Activated CD4-positive, alpha-beta T cell treated with anti-CD3 and anti-CD28 coated beads, Interleukin-2, amount 50 U/mL, for 48 hours (primary cell): ENCODE measurements at places on chromosomes 11 and 22.

DNA sequence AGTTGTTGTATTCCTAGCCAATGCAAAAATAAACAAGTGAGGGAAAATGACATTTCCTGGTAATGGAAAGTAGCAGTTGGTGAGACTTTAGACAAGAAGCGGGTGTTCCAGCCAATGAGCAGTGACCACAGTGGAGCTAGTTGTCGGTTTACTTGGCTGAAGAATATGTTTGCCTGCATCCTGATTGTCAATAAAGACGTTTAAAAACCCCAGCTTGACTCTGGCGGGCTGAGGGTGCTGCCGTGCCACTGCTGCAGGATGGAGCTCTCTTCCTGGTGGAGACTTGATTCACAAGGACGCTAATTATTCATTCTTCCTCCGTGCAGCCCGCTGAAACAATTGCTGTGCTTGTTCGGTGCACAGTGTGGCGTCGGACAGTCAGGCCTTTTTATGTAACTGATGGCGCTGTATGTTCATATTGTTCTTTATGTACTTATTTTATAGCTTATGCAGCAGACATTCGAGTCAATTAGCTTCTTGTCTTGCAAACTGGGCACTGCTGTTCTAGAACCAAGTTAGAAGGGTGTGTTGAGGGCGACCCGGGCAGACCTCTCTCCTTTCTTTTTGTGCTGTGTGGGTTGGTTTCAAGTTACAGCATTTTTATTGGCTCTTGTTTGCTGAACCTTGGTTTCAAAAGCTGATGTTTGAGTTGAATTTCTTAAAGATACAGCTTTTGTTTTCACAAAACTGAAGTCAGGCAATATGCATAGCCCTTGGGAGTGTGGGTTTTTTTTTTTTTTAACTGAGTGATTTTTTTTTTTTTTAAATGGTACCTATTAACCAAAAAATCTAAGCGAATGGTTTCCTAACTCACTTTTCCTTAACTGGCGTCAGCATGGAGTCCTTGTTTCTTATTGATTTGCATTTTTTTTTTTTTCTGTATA lies 153.9 kb downstream of the TEAD1 start:
- DNase-seq: no peak

- DNase-seq: no peak
Measured at GRCh38 chr11:23780231-23780630, 716.6 kb upstream of the LUZP2 start.

DNA sequence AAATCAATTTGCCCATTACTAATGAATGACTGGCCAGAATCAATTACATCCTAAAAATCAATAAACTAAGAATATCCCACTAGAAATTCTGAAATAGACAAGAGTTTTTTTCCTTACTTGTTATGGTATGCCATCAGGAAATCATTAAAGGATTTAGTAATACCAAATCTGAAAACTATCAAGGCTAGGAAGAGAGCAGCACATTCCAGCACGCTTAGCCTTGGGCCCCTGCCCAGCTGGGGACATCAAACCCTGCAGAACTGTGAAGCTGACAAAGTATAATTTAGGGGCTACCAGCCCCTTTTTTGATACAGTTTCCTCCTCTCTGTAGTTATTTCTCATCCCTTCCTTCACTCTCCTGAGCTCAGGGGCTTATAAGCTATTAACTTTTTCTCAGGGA lies 247.8 kb upstream of the ZC3H12C start:
- DNase-seq: no peak

DNA sequence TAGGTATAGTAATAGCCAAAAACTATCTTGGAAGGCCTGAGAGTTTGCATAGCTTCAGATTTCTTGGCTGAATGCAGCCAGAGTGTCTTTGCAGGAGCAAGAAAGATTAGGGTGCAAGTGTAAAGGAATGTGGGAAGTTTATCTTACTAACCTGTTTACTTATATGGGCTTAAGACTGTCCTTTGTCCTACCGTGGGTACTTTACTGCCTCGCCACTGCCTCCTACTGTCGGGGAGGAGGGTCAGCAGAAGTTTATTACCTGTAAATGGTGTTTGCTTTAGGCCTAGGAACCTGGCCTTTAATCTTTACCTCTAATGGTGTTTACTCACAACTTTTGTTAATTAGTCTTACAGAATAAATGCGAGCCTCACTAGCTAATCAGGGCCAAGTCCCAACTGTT lies 633.8 kb downstream of the DLG2 start:
- DNase-seq: no peak

GRCh38 chr11:42625757-42626665 lies 685.8 kb upstream of the API5 start:
- no peak for DNase-seq

GRCh38 chr22:20448630-20449029 lies 11.0 kb upstream of the SCARF2 start:
- DNase-seq: no peak

GRCh38 chr11:57639321-57640067 lies 10.2 kb downstream of the YPEL4 start:
- no peak for DNase-seq

- DNase-seq: no peak
Measured at GRCh38 chr22:44709881-44710392, 7.9 kb downstream of the PRR5 start.

- DNase-seq: no peak
Measured at GRCh38 chr11:117814204-117814765, 10.3 kb downstream of the FXYD2 start.

DNA sequence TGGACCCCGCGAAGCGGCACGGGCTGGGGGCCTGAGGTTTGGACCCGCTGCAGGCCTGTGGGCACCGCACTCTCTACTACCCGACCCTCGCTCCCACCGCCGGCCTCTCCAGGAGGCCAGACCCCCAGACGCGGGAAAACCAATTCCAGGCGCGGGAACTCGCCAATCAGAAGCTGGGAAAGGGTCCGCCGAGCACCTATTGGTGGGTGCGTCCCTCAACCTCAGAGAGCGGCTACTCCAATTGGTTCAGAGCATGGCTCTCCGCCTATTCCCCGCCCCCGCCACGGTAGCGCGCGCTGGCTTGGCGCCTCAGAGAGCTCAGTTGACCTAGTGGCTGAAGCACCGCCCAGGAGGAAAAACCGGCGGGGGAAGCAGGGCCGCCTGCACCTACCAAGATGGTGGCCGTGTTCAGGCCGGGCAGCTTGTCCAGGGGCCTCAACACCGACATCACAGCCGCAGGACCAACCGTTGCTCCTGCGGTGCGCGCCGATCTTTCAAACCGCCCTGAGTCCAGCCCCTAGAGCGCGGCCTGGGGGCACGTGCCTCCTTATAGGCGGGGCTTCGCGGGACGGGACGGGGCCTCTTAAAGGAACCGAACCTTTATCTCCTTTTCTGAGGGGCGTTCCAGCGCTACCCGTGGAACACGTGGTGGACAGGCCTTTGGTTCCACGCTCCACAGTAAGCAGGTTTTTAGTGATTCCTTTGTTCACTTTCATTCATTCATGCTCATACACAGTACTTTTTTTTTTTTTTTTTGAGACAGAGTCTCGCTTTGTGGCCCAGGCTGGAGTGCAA lies at the start of gene CENPM:
CENPM (minus strand) TSS at position 524 of the 795 bp plus-strand sequence; CDS start at position 448, 76 bp downstream.
- peak; percentile 97 for DNase-seq

GRCh38 chr11:123698546-123699127 lies 42.8 kb downstream of the ZNF202 start:
- no peak for DNase-seq

- peak; percentile 14 for DNase-seq
Measured at GRCh38 chr22:31652088-31652487, 9.9 kb downstream of the PISD start.

DNA sequence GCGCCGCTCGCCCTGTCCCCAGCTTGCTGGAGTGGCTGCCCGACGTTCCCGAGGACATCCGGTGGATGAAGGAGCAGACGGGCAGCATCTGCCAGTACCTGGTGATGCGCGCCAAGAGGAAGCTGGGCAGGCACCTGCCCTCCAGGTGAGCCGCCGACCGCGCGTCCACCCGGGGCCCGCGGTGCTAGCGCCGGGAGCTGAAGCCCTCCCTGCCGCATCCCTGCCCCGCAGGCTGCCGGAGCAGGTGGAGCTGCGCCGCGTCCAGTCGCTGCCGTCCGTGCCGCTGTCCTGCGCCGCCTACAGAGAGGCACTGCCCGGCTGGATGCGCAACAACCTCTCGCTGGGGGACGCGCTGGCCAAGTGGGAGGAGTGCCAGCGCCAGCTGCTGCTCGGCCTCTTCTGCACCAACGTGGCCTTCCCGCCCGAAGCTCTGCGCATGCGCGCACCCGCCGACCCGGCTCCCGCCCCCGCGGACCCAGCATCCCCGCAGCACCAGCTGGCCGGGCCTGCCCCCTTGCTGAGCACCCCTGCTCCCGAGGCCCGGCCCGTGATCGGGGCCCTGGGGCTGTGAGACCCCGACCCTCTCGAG lies 3.3 kb upstream of the CRACR2B start:
- DNase-seq: no peak

GRCh38 chr11:2085251-2086066 lies 53.7 kb downstream of the IGF2 start:
- DNase-seq: no peak

DNA sequence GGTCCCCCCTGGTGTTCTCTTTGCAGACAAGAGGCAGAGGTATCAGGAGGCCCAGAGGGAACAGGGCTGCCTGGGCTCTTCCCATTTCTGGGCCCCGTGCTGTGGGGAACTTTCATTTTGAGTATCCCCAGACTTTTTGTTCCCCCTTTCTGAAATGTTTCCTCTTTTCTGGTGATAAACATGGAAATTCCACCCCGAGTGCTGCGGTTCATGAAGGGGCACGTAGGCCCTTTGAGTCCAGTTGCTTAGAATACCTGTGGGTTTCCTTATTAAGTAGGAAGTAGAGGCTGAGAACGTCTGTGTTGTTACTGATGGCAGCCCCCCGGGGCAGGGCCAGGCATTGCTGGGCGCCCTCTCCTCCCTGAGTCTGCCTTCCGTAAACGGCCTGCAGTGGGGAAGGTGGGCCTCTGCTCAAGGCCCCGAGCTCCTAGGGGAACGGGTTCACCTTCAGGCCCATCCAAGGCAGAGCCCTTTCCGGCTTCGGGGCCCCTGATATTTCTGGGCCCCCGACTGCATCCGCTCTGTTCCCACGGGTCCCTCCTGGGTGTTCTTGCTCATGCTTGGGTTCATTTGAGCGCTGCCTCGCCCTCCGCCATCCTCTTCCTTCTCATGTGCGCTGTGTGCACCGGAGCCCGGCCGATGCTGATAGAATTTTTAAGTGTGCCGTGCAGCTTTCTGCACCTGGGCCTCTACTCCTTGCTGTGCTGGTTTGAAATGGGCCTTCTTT lies 12.0 kb downstream of the TBC1D22A start:
- DNase-seq: peak; percentile 42

- DNase-seq: no peak
Measured at GRCh38 chr11:118033443-118033842, 43.4 kb upstream of the TMPRSS4 start.

GRCh38 chr11:77752516-77752915 lies 68.0 kb downstream of the RSF1 start:
- no peak for DNase-seq

- DNase-seq: peak; percentile 30
Measured at GRCh38 chr11:111414267-111414931, 35.3 kb upstream of the POU2AF1 start.

- no peak for DNase-seq
Measured at GRCh38 chr22:26122920-26123468, 46.3 kb upstream of the SEZ6L start.

- DNase-seq: no peak
Measured at GRCh38 chr11:1887451-1888346, 4.0 kb downstream of the PRR33 start.

DNA sequence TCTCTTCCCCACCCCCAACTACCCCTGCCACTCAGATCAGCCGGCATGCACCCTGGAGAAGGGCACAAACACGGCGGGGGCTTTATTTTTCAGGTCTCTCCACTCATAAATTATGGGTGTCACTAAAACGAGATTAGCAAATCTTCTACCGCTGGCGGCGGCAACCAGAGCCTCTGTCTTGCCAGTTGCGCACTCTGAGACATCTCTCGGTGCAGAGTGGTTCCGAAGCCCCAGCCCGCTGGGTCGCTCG lies 125.3 kb upstream of the C11orf58 start:
- peak; percentile 18 for DNase-seq
